ENCODE measurements at places on chromosomes 1 and 21.

- DNase-seq: no peak
Observed at GRCh38 chr1:12709091-12709491, 6.8 kb upstream of the AADACL3 start.

- no peak for DNase-seq
Observed at GRCh38 chr1:19456968-19457441, 28.3 kb downstream of the CAPZB start.

- DNase-seq: no peak
Observed at GRCh38 chr1:42370876-42371549, 9.6 kb upstream of the RIMKLA start.

- no peak for DNase-seq
Observed at GRCh38 chr1:10680487-10680886, 116.0 kb downstream of the CASZ1 start.

- no peak for DNase-seq
Observed at GRCh38 chr1:60942896-60943638, 139.3 kb upstream of the NFIA start.

- no peak for DNase-seq
Observed at GRCh38 chr1:64212031-64212430, 8.6 kb downstream of the UBE2U start.

DNA sequence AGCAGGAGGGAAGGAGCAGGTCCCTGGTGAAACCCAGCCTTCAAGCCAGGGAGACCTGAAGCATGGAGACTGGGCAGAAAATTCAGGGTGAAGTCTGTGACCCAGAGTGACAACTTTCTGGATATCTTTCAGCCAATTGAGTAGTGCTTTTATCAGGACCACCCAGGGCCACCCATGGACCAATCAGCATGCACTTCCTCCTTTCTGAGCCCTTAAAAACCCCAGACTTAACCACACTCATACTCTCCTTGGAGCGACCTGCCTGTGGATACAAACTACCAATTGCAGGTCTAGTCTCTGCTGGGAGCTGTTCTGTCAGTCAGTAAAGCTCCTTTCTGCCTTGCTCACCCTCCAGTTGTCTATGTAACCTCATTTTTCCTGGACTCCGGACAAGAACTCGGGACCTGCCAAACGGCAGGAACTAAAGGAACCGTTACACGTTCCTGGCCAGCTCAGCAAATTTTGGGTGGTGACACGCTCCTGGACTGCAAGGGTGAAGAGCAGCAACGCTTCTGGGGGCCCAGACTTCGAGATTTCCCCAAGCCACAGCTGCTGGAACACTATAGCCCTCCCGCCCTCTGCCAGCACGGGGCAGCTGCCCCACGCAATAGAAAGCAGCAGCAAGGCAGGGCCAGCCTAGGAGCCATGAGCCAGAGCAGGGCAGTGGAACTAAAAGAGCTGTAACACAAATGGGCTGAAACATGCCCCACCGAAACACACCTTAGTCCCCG lies 1183.4 kb downstream of the AMY1C start:
- DNase-seq: no peak

DNA sequence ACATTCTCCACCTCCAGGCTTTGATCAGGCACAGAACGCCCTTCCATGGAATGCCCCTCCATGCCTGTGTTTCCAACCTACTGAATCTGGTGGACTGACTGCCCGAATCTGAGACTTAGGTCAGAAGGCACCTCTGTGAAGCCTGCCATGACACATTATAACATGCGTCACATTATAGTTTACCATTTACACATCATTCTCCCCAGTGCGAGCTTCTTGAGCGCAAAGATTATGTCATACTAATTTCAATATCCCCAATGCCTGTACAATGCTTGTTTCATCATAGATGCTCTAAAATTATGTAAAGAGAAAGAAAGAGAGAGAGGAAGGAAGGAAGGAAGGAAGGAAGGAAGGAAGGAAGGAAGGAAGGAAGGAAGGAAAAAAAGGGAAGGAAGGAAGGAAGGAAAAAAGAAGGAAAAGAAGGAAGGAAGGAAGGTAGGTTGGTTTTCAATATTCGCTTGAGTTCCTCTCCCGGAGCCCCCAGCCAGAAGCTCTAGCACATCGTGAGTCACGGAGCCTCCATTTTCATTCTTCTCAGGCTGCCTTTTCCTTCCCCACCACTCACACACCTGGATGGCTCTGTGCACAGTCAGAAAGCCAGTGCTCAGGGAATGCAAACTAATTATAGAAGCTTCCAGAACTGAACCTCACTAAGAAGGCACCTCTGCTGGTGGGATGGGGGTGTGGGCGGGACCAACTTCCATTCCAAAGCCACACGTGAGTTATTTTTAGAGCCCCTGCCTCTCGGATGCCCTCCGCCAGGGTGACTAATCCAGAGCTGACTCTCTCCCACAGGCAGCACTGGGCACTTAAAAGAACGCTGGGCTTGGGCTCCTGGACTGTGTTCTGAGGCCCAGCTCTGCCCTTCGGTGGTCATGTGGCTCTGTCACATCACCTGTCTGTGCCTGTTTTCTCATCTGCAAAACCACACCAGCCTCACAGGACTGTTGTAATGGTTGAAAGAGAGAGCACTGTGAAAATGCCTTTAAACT lies 27.4 kb downstream of the LAMB3 start:
- DNase-seq: no peak

DNA sequence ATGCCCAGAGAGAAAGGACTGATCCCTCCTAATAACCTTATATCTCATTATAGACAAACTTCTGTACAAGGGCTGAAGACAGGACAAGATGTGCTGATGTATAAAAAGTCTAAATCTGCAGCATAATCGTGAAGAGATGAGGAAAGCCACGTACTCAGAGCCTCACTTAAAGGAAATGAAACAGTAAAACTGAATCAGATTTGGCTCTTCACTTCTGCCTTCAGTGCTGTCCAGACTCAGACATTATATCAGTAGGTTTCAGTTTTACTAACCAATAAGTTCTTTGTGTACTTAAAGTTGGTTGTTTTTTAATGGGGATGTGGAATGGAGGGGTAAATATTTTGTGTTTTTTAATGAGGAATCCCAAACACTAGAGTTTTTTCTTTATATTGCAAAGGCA lies 45.3 kb upstream of the RGS1 start:
- no peak for DNase-seq

DNA sequence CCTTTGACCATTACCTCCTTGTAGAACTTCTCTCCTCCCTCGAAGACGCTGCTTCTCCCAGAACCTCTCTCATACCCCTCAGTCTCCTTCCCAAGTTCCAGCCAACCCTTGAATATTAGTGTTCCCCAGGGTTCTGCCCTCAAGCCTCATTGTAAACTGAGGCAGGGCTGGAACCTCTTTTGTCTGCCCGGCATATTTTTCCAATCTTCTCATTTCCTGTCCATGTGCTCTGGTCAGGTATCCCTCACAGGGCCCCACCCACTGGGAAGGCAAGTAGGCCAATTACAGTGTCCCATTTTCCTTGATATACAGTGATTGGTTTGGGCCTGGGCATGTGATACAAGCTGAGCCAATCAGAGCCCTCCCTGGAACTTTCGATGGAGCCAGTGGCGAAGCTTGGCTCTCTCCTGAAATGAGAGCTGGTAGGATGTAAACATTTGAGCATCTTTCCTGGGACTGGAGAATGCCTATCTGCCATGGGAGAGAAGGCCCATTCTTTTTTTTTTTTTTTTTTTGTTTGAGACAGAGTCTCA lies 57.1 kb upstream of the ID3 start:
- DNase-seq: no peak

DNA sequence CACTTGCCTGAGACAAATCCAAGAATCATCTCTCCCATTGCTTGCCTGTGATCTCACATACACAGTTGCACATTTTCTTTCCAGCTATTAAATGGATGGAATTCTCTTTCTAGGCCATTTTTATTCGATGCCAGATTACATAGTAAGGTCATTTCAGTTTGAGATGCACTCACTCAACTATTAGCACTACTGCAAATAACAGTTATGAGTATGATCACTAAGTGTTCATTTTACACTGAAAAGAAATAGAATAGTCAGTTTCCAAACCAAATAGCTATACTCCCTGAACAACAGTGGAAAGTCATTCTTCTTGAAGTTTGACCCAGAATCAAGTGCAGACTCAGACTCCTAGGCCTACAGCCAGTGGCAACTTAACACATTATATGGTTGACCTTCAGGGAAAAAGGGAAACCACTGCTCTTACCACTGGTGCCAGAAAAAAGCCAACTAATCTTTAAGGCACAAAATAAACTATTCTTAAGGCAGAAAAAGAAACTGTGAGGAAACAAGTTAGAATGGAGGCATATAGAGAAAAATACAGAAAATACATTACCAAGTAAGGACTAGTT lies 31.5 kb downstream of the WNT2B start:
- no peak for DNase-seq

DNA sequence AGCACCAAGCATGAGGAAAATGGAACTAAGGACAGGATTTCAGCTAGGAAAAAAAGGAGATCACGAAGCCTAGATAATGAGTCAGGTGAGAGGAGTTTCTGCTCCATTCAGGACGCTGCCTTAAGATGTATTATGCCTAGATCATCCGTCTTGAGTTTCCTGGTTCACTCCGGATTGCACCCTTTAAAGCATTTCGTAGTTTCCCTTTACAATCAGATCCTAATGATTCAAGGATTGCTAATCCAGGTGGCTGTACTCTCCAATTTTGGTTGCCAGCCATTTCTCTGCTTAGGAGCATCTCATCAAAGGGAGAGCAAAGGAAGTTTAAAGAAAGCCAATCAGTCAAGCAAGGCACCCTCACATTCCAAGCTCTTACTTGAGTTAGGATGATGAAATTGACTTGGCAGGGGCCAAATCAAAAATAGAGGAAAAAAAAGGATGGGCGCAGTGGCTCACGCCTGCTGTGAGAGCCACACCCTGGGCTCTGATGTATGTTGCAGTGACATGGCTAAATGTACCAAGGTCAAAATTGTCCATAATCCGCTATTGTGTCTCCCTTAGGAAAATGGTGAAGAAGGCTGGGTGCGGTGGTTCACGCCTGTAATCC lies 156.9 kb upstream of the SOD1 start:
- DNase-seq: no peak

- DNase-seq: no peak
Observed at GRCh38 chr1:152061952-152062351, 25.1 kb upstream of the S100A11 start.

GRCh38 chr21:32554832-32555638 lies 30.3 kb downstream of the TCP10L start:
- DNase-seq: no peak

GRCh38 chr1:27038020-27038419 lies 25.4 kb upstream of the TENT5B start:
- no peak for DNase-seq

DNA sequence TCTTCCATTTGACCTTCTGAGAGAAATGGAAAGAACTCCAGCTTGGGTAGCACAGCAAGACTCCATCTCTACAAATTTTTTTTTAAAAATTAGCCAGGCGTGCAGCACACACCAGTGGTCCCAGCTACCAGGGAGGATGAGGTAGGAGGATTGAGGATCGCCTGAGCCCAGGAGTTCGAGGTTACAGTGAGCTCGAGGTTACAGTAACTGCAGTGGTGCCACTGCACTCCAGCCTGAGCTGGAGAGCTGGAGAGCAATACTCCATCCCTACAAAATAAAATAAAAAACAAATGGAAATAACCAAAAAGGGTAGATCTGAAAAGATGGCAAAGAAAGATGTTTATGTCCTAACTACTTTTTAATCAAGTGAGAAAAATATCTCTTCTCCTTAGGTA lies 14.5 kb downstream of the POGZ start:
- no peak for DNase-seq

DNA sequence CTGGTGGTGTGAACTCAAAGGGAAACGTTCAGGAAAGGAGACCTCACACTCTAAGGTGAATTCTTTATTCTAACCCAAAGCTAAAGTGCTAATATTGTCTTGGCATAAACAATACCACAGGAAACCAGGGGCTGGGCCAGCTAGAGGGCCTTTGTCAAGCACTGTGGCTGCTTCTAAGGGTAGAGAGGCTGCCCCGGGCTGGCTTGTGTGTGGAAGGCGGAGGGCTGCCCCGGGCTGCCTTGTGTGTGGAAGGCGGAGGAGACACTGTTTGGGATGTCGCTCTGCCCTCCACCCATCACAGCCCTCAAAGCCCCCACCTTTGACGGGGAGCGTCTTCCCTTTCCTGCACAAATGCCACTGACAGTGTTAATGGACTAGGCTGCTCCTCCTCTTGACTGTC lies 216.8 kb downstream of the TOMM20 start:
- no peak for DNase-seq

GRCh38 chr1:170686291-170686690 lies 22.4 kb downstream of the PRRX1 start:
- no peak for DNase-seq

DNA sequence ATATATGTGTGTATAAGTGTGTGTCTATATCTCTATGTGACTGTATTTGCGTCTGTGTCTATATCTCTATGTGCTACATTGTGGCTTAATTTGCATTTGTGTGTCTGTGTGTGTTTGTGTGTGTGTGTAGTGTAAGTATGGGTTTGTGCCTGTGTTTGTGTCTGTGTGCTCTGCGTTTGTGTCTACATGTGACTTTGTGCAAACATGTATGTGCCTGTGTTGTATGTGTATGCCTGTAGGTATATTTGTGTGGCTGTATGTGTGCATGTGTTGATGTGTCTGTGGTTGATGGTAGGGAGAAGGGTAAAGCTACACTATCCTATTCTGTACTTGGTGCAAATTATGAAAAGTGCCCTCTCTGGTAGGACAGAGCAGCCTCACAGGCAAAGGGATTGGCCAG lies 7.3 kb upstream of the FGGY start:
- no peak for DNase-seq

DNA sequence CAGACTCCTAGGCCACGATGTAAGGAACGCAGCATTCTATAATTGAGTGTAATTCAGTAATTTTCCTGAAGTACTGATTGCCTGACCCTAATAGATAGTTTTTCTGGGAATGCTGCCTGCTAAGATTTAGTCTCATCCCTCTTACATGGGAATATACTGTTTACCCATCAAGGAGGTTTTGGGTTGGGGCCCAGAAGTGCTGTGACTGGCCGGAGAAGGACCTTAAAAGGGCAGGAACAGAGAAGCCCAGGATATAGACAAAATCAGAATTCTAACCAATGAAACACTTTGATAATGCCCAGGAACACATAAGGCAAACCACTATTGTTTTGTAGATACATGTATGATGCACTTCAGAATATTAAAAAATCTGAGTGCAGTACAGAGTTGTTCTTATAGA lies 111.6 kb downstream of the RGS2 start:
- no peak for DNase-seq

DNA sequence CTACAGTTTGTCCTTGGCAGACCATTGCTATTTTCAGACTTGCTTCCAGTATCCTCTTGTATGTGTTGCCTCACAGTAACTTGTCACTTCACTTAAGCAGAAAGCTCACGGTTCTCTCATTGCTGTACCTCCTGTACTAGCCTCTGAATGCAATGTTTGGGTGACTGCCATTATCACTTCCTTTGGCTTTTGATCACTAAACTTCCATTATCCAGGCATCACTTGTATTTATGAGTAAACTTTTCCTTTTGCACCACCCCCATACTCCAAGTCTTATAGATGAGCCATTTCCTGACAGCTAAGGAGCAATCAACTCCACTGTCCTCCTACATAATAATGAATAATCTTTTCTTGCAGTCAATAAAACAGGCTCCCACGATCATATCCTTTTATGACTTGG lies 255.3 kb downstream of the PDE4B start:
- DNase-seq: no peak
